Cardiac muscle cell (in vitro differentiated cells and primary cell): ENCODE measurements at places on chromosomes 3 and 15. TPM values are rescaled to one million over a fixed set of nuclear protein-coding genes. Genes with fewer than 3 reads are reported as not detected.

The FAM174B gene
- 9.3 and 16.3 TPM in 2 replicates for total RNA-seq

DNA sequence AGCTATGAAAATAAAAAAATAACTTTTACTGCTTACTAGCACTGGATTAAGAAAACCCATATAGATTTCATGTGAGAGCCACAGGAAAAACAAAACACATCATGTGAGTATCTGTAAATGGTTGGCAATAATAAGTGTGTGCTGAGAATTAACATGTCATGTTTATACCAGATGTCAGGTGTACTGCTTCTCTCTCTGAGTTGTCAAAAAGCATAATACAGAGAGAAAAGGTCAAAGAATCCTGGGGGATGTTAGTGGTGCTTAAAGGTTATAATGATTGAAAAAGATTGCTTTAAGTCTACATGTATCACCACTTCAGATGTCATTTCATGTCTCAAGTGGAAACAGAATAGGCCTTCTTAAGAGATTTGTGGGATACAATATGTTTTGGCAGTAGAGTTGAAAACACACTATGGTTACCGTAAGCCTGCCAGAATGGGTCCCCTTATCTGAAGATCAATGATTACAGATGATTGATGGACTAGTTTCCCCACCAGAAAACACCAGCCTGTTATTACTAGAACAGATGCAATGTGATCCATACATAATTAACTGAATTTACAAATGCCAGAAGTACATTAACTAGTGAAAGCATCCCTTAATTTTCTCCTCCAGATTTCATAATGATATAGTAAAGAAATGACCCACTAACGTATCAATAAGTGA lies 204.1 kb downstream of the CNTN3 start:
- DNase-seq: no peak
- H3K4me3 ChIP-seq: no peak overlapping the region
- no peak overlapping the region for H3K27ac ChIP-seq
- H3K27me3 ChIP-seq: no peaks in the 10 kb centered on the region
- H3K36me3 ChIP-seq: no peaks in the 10 kb centered on the region

The AGBL1 gene
- 0.04 and 0.06 TPM in 2 replicates for total RNA-seq

DNA sequence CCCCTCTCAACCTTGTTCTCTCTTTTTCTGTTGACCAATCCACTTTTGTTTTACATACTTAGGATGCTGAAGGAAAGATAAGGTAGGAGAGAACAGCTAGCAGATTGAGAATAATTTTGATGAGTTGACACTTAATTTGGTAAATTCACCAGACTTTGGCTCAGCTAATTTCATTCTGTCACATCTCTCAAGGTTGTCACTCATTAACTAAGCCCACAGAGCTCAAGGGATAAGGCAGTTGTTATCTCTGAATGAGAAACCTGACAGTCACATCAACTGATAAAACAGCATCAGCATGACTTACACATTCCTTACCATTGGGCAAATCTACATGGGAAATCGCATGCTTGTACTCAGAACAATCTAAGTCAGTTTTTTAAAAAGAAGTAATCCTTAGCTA lies 591.4 kb downstream of the NLGN1 start:
- no peaks in the 10 kb centered on the region for H3K27me3 ChIP-seq
- peaks cover 3% of the 10 kb centered on the region for H3K4me1 ChIP-seq
- H3K27ac ChIP-seq: no peak overlapping the region
- no peak overlapping the region for H3K4me3 ChIP-seq
- no peak for DNase-seq
- H3K36me3 ChIP-seq: no peaks in the 10 kb centered on the region

The CELF6 gene
- 1.3 and 2.5 TPM in 2 replicates for total RNA-seq
